Renal pelvis (tissue), 12 donors: ENCODE measurements at places on chromosomes 7 and 10.

GRCh38 chr7:13725591-13725990 is 263.9 kb downstream of the ETV1 start:
- no peak for DNase-seq

DNA sequence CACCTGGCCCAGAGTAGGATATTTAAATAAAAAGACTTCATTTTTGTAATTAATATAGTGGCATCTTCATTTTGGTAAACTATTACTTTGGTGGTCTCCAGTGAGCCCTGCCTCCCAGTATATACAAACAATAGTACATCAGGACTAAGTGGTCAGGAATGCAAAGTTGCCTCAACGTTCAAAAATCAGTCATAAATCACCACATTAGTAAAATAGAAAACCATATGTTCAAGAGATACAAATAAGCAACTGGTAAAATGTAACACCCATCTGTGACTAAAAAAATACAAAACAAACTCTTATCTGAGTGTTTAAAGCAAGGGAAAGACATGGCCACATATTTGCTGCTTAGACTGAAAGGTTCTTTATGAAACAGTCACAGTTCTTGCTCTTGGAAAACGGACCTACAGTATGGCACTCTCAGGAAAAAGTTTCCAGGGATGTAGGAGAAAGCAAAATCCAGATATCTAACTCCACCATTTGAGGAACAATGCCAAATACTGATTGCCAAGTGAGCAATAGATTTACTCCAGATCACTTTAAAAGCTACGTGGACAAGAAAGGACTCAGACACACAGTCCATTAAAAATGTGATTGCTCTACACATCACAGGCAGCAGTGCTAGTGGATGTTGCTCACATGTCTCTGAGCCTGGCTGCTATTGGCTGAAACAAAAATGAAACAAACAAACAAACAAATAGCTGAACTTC is 15.1 kb upstream of the RHOBTB1 start:
- no peak for DNase-seq

GRCh38 chr7:42548816-42549611 is 312.0 kb upstream of the GLI3 start:
- no peak for DNase-seq

DNA sequence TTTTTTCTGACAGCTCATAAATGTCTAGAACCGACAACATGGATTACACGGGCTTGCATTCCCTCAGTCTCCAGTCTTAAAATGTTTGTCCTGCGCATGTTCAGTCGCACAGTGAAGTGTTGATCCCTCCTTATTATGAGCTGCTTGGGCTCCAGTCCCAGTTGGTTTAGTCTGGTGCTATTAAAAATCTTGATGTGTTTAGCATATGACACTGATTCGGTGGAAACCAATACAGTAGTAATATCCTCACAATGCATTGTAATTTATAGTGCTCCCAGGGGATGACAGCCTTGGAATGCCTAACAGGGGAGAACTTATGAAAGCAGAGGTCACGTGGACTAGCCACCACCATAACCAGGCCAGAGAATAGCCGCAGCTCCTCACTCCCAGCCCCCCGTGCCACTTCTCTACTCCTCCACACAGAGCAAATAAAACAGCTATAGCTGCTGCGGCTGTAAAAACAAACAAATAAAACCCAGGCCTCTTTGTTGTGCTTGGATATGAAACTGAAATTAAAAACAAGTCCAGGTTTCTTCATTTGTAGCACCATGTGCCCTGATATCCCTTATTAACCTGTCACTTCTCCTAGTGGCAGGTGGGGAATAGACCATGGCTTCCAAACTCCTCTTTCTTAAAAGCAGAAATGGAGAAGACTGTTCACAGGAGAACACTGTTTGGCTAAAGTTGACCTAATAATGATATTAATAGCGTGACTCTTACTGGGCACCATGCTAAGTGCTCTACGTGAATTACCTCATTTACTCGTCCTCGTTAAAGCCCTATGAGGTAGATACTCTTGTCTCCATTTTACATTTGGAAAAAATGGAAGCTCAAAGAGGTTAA is 7.7 kb downstream of the DPCD start:
- peak; percentile 22 for DNase-seq

- DNase-seq: no peak
Measured at GRCh38 chr7:93232673-93233018, 480 bp downstream of the VPS50 start.

GRCh38 chr7:155809332-155809946 is 2.8 kb downstream of the SHH start:
- DNase-seq: no peak

GRCh38 chr10:6665847-6666246 is 85.8 kb upstream of the PRKCQ start:
- DNase-seq: no peak

DNA sequence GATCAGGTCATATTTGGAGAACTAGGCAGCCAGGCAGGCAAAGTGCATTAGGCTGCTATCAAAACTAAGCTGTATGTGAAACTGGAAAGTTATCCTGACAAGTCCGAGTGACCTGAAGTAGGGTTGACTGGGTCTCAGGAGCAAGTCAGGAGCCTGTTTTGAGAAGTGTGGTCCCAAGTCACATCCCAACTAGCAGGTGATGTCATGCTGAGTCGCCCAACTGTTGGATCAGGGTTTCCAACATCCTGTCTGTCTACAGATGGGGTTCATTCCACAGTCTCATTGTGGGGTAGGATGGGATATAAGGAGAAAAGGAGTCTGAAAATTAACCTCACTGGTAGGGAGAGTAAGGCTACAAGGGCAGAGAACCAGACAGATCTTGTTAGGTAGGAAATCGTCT is 27.0 kb downstream of the SLC26A4 start:
- DNase-seq: no peak

DNA sequence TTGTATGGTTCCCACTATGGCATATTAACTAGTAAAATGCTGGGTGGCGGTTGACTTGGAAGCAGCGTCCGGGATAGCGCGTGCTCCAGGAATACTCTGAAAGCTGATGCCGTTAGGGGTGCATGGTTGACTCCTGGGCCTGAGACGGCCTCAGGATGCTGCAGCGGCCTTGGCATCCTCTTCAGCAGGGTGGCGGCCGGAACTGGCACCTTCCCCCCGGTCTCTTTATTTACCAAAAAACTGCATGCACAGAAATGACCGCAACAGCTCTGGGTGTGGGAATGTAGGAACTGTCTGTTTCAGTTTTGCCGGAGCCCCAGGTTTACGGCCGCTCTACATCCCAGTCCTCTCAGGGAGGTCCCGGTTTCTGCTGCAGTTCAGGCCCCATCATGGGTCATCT is 28.8 kb downstream of the PFKP start:
- DNase-seq: no peak

GRCh38 chr7:17625043-17625442 is 315.3 kb downstream of the SNX13 start:
- DNase-seq: no peak

- DNase-seq: peak; percentile 65
Measured at GRCh38 chr7:44257618-44258422, 57.0 kb downstream of the YKT6 start.

DNA sequence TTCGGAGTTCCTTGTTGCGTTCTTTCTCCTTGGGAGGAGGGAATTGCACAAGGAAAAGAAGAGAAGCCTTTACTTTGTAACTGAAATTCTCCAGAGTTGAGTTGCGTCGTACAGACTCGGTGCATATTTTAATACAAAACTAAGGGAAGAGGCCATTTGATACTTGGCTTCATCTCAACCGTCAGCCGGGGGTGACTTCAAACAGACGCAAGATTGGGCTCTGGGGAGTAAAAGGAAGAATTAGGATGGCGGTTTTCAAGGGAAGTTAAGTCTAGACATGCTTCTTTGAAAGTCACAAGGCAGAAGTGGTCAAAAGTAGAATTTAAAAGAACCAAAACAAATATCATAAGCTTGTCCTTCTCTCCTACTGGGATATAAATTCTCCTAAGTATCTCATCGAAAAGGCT is 1.6 kb downstream of the PRR15 start:
- no peak for DNase-seq

- no peak for DNase-seq
Measured at GRCh38 chr7:11345621-11346020, 371.9 kb downstream of the PHF14 start.

GRCh38 chr7:8327199-8327598 is 65.2 kb upstream of the ICA1 start:
- DNase-seq: no peak

- DNase-seq: no peak
Measured at GRCh38 chr10:46323176-46323575, 36.4 kb downstream of the ANTXRL start.

DNA sequence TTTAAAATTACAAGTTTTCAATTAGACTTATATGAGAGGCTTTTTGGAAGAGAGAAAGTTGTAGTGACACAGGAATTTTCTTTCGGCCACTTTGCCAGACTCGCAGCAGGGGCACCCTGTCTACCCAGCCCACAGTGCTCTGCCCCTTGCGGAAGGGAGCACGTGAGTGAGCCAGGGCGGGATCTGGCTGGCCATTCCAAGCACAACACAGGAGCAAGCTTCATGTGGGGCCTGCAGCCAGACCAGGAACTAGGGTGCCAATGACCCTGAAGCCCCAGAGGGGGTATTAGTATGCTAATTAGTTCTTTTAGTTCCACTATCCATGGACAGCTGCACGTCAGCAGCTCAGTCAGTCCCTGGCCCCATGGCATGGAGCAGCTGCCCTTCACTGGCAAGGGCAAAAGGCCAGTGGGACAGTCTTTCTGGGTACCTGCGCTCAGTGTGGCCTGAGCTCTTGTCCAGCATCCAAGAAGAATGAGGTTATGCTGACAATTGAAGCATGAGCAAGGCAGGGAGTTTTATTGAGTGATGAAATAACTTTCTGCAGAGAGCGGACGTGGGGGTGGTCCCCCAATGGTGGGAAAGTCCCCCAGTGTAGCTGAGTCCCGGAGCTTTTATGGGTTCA is 251.1 kb upstream of the CSTF2T start:
- DNase-seq: no peak

GRCh38 chr10:132122097-132122861 is 56.5 kb downstream of the JAKMIP3 start:
- DNase-seq: no peak

GRCh38 chr7:129191272-129191671 is 2.8 kb downstream of the SMO start:
- no peak for DNase-seq

GRCh38 chr10:86752311-86752710 is 4.1 kb upstream of the BMPR1A start:
- DNase-seq: no peak

GRCh38 chr7:144474800-144475615 is 71.5 kb upstream of the NOBOX start:
- DNase-seq: no peak

GRCh38 chr7:107505997-107506673 is 36.3 kb downstream of the GPR22 start:
- DNase-seq: peak; percentile 22

GRCh38 chr7:52247518-52247917 is 787.9 kb upstream of the POM121L12 start:
- no peak for DNase-seq

GRCh38 chr7:45717537-45718235 is 143.5 kb downstream of the ADCY1 start:
- no peak for DNase-seq

- peak; percentile 51 for DNase-seq
Measured at GRCh38 chr10:22503315-22504088, 158.2 kb downstream of the SPAG6 start.

GRCh38 chr7:51066405-51066882 is 250.2 kb downstream of the COBL start:
- DNase-seq: no peak

DNA sequence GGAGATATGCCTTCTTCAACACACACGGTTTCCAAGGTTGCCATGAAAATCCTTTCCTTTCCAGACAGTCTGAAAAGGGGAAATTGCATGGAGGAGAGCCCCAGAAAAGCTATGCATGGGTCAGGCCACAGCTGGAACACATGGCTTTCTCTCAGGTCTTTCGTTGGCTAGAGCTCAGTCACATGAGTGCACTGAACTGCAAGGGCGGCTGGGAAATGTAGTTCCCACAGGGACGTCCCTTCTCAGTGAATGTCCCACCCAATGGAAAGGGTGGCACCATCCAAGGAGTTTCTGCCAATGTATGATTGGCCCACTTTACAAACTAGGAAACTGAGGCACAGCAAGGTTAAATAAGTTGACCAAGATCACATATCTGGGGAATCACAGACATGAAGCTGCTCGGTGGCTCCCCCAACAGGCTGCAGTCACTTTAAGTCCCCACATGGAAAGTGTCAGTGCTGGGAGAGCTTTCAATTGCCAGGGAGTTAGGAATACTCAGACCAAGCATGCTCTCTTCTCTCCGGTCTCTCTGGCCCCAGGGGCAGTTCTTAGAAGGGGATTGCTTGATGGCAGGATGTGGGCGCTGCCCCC is 571.3 kb downstream of the GLRX3 start:
- no peak for DNase-seq

GRCh38 chr10:117419159-117419558 is 43.9 kb upstream of the PDZD8 start:
- DNase-seq: no peak

DNA sequence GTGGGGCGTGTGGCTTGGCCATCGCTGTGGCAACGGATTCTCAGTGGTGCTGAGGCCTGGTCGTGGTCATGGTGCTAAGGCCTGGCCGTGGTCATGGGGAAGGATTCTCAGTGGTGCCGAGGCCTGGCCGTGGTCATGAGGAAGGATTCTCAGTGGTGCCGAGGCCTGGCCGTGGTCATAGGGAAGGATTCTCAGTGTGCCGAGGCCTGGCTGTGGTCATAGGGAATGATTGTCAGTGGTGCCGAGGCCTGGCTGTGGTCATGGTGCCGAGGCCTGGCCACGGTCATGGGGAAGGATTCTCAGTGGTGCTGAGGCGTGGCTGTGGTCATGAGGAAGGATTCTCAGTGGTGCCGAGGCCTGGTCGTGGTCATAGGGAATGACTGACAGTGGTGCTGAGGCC is 327.9 kb downstream of the ADARB2 start:
- no peak for DNase-seq

GRCh38 chr7:26156451-26157420 is 4.7 kb downstream of the NFE2L3 start:
- no peak for DNase-seq

DNA sequence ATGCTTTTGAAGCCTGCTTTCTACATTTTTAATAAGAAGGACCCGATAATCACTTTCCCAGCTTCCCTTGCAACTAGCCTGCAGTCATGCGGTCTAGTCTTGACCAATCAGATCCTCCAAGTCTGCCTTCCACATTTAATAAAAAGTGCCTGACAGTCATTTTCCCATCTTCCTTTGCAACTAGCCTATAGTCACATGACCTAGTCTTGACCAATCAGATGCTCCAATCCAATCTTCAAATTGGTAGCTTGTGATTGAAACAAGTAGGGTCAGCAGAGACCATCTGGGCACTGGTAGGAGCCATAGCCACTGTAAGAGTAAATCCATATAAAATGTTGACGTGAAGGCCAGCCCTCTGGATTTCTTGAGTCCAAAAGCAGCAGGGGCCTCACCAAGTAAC is 80.0 kb downstream of the NPTX2 start:
- no peak for DNase-seq

DNA sequence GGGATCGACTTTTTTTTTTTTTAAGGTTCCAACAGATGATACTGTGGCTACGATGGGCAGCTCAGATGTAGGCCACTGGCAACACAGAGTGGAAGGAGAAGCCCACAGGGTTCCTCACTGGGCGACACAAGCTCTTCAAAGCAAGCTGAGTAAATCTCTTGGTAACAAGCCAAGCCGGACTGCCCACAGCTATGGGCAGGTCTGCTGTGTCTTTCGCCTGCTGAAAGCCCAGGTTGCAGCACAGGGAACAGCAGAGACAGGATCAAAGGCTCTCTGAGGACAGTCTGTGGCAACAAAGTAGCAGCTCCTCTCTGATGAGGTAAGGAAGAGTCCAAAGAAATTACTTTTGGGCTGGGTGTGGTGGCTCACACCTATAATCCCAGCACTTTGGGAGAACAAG is 83.6 kb downstream of the KCNMA1 start:
- DNase-seq: no peak
